Activated CD8-positive, alpha-beta memory T cell treated with anti-CD3 and anti-CD28 coated beads for 1 hour (primary cell): ENCODE measurements at places on chromosomes 7 and 10.

DNA sequence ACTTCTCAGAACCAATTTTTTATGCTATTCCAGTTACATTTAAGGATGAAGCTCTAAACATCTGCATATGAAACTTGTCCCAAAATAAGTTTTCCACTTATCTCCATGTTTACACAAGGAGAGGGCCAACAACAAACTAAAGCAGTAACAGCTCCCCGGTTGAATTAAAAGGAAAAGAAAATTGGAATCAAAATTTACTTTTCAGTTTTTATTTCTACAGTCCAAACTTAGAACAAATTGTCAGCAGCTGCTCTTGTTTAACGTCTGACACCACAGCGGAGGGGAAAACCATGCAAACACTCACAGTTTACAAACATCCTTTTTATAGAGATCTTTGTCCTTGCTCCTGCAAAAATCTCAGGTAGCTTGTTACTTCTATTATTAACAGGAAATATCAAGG, 101.3 kb downstream of the COL28A1 start:
- no peak for DNase-seq

DNA sequence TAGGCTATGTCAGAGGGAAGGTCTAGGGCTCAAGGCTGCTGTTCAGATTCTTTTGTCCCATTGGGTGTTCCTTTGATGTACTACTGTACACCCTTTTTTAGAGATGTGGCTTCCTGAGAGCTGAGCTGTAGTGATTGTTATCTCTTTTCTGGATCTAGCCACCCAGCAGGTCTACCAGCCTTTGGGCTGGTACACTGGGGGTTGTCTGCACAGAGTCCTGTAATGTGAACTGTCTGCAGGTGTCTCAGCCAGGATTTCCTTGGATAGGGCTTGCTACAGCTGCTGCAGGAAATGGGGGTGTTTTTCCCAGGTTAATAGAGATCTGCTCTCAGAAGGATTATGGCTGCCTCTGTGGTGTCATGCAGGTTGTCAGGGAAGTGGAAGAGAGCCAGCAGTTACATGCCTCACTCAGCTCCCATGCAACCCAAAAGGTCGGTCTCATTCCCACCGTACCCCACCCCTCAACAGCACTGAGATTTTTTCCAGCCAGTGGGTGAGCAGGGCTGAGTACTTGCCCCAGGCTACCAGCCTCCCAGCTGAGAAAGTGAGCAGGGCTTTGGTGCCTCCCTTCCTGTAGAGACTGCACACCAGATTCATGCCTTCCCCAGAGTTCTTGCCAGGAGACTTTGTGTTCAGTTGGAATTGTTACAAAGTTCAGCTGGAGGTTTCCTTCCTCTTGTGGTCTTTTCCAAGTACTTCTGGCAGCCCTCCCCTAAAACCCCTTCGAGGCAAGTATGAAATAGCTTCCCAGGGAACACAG, 63.3 kb downstream of the ZNF107 start:
- DNase-seq: no peak

- no peak for DNase-seq
Observed at GRCh38 chr10:103621783-103622125, 128.2 kb downstream of the NEURL1 start.

DNA sequence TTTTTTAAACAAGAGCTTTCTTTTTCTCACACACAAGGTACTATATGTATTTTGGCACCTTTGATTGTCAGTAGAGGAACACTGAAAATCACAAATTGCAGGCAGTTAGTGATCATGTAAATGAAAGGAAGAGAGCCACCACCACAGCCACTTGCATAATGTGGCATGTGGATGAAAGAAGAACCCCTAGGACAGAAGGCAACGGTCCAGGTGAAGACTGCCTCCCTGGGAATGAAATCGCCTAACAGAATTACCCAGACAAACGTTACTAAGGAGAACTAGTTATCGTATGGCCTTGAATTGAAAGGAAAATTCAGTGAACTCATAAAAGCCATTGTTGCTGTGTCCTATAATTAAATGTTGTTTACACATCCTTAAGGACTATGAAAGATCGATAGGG, 41.2 kb upstream of the PTPRZ1 start:
- DNase-seq: no peak

- no peak for DNase-seq
Observed at GRCh38 chr10:23065181-23065948, 30.0 kb upstream of the MSRB2 start.

GRCh38 chr10:79063071-79063491, 5.7 kb upstream of the ZMIZ1 start:
- DNase-seq: no peak

- no peak for DNase-seq
Observed at GRCh38 chr7:151927011-151927410, 29.2 kb upstream of the GALNTL5 start.

DNA sequence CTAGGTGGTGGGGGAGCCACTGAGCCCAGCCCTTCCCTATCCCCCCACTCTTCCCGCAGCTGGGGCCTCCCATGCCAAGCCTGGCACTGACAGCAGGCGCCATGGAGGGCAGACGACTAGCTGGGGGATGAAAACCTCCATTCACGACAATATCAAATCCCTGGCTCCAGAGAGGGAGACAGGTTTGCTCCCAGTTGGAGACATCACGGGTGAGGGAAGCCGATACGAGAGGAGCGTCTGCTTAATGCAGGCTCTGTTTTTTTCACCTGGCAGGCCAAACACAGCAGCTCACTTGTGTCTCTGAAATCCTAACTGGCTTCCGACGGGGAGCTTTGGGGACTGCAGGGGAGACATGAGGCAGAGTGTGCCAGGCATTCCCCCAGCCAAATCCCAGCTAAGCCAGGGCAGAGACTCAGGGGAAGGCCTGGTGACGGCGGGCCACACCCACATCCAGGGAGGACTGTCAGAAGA, 307.4 kb upstream of the ZMIZ1 start:
- no peak for DNase-seq

GRCh38 chr10:58712141-58712540, 199.5 kb downstream of the BICC1 start:
- DNase-seq: no peak

- DNase-seq: no peak
Observed at GRCh38 chr10:71973777-71974488, 9.7 kb downstream of the CHST3 start.

DNA sequence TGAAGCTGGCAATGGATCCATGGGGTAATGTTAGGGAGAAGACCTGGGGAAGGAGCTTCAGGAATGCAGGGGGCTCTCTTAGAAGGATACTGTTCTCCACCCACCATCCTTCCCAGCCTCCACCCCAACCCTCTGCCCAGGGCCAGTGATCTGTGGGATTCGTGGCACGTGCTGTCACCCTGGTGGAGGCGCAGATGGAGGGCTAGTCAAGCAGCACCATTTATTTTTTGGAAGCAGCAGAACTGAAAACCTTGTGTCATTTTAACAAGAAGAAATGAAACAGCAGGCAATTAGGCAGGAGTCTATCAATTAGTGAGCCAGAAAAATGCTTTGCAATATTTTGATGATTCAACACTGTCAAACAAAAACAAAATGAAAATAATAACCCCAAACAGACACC, 155.9 kb downstream of the SH2D4B start:
- DNase-seq: no peak

DNA sequence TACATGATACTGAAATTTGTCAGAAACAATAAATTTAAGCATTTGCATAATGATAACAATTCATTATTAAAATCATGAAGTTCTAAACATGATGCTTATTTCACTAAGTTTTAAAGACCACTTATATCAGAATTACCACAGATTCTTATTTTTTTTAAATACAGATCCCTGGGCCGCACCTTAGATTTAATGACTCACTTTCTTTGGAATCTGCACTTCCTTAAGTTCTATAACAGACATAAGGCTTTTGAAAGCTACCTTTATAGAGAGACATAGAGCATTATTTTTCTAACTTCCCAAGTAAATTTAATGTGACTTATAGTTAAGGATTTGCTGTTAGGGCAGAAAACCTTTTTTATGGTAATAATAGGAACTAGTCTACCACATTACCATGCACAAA, 214.9 kb downstream of the IPMK start:
- no peak for DNase-seq

DNA sequence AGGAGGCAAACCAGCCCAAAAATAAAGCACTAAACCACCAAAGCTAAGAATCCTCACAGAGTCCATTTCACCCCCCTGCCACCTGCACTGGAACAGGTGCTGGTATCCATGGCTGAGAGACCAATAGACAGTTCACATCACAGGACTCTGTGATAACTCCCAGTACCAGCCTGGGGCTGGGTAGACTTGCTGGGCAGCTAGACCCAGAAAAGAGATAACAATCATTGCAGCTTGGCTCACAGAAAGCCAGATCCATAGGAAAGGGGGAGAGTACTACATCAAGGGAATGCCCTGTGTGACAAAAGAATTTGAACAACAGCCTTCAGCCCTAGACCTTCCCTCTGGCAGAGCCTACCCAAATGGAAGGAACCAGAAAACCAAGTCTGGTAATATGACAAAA, 13.6 kb upstream of the SLC25A28 start:
- no peak for DNase-seq

- DNase-seq: no peak
Observed at GRCh38 chr7:157713591-157713990, 376.8 kb downstream of the DNAJB6 start.

DNA sequence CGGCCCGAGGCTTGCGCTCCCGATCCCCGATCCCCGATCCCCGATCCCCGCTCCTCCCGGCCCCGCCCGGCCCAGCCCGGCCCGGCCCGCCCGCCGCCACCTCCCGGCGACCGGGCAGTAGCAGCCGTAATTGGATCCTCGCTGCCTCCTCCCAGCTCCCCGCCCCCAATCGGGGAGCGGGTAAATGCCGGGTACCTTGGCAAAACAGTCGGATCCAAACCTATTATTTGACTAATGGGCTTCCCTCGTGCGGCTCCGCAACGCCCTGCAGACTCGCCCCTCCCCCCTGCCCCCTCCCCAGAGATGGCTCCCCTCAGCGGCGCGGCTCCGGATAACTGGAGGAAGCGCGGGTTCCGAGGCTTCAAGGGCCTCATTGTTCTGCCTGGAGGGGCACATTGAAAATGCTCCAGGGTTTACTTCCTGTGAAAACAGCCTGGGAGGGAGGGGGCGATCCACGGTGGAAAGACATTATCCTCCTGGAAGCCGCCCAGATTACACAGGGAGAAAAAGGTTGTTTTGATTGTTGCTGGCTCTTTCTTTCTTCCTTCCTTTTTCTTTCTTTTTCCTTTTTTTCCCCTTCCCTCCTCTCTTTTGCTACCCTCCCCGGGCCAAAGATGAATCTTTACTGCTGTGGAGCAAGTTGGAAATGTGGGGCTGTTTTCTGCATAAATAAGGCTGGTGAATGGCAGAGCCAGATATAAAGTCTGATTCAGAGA, 94.7 kb upstream of the ZMIZ1 start:
- DNase-seq: peak; percentile 14

GRCh38 chr7:61576-62360, 130.6 kb upstream of the FAM20C start:
- DNase-seq: no peak

- no peak for DNase-seq
Observed at GRCh38 chr7:51456431-51457060, 139.9 kb upstream of the COBL start.

DNA sequence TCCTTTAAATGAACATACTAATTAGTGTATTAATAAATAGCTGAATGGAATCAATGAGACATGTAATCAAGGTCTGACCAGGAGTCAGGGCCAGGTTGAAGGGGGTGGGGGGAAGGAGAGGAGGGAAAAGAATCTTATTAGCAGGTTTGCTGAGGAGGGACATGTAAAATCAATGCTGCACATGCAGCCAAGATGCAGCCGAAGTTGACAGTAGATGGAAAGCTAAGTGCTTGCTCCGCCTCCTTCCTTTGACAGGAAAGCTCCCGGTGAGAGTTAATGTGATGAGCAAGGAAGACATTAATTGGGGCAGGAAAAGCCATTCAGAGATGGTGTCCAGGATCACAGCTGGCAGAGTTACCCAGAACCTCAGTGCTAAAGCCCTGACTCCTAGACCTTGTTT, 24.4 kb downstream of the PLXNA4 start:
- DNase-seq: no peak

DNA sequence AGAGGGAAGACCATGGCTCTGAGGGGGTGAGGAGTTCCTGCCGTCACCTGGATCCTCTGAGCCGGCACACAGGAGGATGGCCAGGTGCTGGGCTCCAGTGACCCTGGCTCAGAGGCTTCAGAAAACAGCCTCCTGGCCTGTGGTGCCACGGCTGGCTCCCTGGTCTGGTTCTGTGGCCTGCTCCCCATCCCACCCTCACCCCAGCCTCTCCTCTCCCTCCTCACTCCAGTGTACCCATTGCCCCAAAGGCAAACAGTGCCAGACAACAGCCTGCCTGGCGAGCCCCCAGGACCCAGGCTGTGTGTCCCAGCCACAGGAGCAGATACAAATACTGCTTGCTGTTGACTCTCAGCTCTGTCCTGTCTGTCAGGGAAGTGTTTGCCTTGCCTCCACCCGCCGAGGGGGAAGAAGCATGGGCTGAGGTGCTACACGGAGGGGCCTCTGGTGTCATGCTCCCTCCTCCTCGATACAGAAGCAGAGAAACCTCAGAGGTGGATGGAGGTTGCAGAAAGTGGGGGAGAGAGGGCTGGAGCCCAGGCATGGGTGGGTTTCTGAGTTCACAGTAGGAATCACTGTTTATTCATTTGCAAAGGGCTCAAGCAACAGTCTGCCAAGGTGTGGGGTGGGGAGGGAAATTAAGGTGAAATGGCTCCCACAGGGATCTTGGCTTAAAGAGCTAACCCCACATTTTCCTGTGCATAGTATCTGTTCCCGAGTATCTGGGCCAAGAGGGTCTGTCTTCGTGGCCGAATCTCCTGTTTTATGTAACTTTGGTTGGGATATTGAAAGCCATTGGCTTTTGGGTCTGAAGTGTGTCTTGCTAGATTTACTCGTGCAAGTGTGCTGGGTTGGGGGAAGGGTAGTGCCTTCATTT, 5.5 kb downstream of the ADRA2A start:
- no peak for DNase-seq

- no peak for DNase-seq
Observed at GRCh38 chr10:47067949-47068940, 157.0 kb downstream of the PTPN20 start.

- no peak for DNase-seq
Observed at GRCh38 chr10:115861864-115862263, 411.1 kb downstream of the GFRA1 start.

DNA sequence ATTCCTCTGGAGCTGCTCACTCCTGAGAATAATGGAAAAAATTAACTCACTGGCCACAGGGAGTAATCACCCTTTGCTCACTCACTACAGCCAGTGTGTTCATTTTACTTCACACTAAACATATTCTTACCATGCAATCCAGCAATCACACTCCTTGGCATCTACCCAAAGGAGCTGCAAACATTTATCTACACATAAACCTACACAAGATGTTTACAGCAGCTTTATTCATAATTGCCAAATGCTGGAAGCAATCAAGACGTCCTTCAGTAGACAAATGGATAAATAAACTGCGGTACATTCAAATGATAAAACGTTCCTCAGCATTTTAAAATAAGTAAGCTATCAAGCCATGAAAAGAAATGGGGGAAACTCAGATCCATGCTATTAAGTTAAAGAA, 34.2 kb upstream of the POM121L12 start:
- no peak for DNase-seq

DNA sequence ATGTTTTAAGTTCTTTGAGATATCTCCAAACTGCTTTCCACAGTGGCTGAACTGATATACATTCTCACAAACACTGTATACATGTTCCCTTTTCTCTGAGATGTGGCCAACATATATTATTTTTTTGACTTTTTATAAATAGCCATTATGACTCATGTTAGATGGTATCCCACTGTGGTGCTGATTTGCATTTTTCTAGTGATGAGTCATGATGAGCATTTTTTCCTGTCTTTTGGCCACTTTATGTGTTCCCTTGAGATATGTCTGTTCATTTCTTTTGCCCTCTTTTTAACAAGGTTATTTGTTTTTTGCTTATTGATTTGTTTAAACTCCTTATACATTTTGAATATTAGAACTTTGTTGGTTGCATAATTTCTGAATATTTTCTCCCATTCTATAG, 1055.1 kb downstream of the NXPH1 start:
- DNase-seq: no peak

GRCh38 chr7:19707240-19707639, 1.6 kb downstream of the POLR1F start:
- no peak for DNase-seq
